ENCODE measurements at places on chromosomes 1 and 21.

DNA sequence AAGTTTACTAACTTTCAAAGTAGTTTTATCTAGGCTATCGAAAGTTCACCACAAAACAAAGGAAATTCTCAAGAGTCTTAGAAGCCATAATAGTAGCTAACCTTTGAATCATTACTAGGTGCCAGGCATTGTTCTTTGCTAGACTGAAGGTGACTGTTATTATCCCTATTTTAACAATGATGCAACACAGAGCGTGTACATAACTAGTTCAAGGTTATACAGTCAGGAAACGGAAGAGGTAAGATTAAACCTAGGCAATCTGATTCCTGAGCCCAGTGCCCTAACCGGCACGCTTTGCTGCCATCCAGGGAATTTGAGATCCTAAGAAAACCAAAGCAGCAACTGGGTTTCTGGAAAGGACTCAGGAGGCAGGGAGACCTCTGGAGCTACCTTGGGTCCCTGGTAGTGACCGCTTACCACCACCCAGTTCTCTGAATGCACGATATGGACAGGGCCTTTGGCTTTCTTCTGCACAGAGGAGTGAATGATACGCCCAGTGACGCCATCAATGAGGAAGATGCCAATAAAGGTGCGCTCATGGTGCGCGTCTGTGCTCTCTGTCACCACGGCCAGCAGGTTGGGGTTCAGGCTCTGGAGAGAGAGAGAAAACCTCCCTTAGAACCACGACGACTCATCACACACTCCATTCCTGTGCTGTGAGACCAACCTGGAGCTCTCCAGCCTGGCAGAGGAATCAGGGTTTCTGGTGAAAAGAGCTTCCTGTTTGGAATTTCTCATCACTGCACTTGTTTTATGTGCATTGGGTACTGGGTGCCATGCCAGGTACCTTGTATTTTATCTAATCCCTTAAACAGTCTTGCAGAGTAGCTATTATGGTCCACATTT, 13.1 kb upstream of the UBR4 start:
- DNase-seq, result no peak

DNA sequence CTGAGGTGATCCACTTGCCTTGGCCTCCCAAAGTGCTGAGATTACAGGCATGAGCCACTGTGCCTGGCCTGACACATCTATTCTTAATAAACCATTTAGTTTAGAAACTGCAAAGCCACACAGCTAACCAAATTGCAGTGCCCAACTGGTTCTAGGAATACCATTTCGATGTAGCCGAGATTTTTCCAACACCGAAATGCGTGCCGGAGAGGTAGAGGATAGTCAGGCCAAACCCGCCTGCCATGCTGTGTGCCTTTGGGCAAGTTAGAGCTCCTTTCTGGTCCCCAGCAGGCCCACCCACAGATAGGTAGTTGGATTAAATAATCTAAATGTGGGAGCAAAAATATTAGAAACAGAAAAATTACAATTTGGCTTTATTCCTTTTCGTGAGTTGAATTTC, 254.4 kb downstream of the FOXD2 start:
- DNase-seq, result no peak

- no peak for DNase-seq
Measured at GRCh38 chr1:53495633-53496345, 36.6 kb downstream of the DMRTB1 start.

DNA sequence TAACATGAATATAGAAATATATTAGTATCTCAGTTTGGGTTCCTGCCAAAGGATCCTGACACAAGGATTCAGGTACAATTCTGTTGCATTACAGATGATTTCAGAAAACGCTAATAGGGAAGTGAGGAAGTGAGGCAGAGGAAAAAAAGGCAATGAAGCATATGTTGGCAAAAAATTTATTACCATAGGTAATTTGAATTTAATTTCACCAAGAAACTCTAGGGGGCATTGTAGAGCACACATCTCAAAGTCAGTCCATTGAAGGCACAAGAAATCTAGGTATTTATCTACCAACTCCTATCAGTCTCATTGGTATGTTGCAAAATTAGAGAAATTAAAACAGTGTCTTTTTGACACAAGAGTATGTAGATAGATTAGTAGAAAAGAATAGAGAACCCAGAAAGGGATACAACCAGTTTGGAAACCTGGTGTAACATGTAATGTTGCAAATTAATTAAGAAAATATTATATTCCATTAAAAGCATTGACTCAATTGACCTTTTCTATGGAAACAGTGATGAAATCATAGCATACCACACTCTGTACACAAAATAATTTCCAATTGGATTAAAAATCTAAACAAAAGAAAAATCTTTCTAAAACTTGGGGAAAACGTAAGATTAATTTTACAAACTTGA, 104.9 kb upstream of the SNX7 start:
- no peak for DNase-seq

- no peak for DNase-seq
Measured at GRCh38 chr1:167776151-167776550, 54.4 kb downstream of the MPZL1 start.

- DNase-seq, result no peak
Measured at GRCh38 chr1:109991400-109991925, 6.9 kb downstream of the AHCYL1 start.

GRCh38 chr1:14262637-14263036, 335.8 kb upstream of the KAZN start:
- DNase-seq, result no peak

GRCh38 chr1:219066631-219067349, 106.9 kb upstream of the LYPLAL1 start:
- no peak for DNase-seq

DNA sequence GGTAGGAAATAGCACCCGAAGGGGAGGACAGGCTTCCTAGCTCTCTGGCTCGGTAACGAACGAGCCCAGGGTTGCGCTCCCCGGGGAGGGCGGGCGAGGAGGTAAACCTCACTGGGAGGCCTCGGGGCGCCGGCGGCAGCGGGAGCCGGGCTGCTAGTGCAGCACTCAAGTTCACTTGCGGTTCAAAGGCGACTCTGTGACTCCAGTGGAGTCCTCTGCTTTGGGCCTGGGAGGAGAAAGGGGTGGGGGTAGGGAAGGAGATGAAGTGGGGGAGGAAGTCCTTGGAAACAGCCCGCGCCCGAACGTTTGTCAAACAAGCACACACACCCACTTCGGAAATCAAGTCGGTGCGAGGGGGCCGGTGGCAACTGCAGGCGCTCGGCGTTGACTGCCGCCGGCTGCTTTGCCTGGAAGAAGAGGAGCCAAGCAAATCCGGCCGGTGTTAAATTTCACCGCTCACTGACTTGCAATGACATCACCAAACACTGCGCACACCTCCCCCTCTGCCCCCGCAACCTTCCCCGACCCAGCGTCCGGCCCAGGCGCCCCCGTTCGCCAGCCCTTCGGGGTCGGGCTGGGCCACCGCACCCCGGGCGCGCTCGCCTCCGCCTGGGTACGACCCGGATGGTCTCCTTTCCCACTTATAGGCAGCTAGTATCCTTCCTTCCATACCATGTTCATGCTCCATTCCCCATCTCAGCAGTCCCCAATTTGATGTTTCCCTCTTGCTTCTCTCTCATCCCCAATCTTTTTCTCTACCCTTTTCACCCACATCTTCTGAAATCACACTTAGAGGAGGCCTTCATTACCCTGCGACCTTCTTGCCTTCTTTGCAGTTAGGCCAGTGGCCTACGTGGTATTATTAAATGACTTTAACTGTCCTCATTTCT, at the start of gene COL24A1:
COL24A1 (minus strand) TSS at position 207 of the 890 bp plus-strand sequence. CDS start 376 bp downstream, outside the sequence.
- peak; percentile 29 for DNase-seq

DNA sequence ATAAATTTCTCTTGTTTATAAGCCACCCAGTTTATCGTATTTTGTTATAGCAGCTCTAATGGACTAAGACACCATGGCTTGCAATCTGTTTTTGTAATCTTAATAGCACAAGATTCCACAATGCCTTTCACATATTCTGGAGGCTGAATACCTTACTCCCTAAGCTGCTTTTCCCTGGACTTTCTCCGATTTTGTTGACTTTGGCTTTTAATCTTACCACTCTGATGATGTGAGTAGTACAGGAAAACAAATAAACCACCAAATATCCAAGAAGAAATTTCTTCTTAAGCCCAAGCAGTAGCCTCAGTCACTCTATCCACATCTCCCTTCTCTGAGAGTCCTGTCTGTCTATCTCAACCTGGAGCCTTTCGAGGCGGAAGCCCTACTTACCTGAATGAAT, 838.6 kb downstream of the LTN1 start:
- no peak for DNase-seq

- no peak for DNase-seq
Measured at GRCh38 chr1:231359113-231359512, 21.0 kb downstream of the SPRTN start.

DNA sequence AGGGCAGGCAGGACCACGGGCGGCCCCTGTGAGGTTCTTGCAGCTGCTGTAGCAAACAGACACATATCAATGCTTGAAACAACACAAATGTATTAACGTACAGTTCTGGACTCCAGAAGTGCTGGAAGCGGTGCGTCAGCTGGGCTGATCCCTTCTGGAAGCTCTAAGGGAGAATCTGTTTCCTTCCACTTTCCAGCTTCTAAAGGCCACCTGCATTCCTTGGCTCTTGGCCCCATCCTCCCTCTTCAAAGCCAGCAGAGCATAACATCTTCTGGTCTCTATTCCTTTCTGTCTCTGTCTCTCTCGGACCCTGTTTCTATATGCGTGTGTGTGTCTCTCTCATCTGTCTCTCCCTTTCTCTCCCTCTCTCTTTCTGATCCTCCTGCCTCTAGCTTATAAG, 102.3 kb downstream of the SPSB1 start:
- DNase-seq, result no peak

DNA sequence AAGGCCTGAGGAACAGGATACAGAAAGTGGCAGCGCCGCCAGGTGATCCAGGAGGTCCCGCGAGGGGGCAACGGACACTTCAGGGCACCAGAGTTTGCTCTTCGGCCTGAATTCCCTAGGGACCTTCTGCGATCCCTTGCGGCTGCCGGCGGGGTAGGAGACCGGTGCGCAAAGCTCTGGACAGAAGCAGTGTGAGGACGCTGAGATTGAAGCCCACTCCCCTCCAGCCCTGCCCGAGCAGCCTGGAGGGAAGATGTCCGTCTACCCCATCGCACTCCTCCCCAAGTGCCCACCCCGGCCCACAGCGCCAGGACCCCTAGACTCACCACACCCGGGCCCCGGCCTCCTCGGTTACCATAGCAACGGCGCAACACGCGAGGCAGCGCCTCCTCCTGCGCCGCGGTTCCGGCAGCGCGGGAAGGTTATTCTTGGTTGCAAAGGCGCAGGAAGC, at the start of gene ANKRD45:
ANKRD45 (minus strand) TSS at position 361 of the 451 bp plus-strand sequence. CDS start 10,433 bp downstream, outside the sequence.
- DNase-seq, result peak; percentile 36

GRCh38 chr1:3444736-3445135, 9.7 kb upstream of the ARHGEF16 start:
- DNase-seq, result no peak

- no peak for DNase-seq
Measured at GRCh38 chr1:55559161-55559611, 344.0 kb upstream of the USP24 start.

DNA sequence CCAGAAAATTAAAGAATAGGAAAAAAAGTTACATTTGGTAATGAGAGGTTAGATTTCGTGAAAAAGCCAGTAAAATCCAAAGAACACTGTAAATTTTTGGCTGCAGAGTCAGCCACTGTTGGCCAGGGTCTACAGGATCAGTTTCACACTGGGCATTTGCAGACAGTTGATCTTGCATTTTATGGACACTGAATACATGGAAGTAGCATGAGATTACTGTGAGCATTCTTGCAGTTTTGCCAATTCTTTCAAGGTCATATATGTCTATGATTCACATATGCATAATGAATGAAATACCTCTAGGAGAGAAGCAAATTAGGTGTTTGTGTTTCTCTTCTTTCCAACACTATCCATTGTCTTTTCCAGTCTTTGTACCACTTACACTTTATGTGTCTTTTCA, 200.8 kb upstream of the DPYD start:
- no peak for DNase-seq

DNA sequence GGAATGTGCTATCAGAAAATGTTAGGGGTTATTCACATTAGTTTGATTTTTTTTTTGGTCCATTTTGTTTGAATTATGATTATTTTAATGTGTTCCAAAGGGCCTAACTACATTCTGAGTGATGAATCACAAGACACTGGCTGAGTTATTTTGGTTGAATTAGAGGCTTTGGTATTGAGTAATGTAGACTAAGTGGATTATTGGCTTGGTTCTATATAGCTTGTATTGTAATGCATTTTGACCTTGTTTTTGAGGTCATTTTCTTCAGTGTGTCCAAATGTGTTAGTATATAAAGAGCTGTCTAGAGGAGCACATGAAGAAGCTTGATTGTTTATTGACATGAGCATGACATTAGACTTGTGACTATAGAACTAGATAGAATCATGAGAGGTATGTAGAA, 3.4 kb downstream of the ZNF326 start:
- no peak for DNase-seq

DNA sequence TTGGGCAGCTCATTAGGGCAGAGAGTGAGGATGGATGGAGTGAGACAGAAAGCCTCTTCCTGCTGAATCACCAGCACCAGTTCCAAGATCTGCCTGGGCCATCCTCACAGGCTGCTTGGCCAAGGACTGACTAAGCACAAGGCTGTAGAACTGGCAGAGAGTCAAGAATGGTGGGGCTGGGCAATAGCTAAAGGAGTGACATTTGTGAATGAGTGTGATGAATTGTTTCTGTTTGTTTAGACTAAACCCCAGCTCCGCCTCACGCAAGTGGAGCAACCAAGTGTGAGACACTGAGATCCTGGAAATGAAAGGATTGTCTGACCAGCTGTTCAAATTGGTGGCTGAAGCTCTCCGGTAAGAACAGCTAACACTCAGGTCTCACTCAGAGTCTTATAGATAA, 38.6 kb downstream of the BRINP2 start:
- no peak for DNase-seq

DNA sequence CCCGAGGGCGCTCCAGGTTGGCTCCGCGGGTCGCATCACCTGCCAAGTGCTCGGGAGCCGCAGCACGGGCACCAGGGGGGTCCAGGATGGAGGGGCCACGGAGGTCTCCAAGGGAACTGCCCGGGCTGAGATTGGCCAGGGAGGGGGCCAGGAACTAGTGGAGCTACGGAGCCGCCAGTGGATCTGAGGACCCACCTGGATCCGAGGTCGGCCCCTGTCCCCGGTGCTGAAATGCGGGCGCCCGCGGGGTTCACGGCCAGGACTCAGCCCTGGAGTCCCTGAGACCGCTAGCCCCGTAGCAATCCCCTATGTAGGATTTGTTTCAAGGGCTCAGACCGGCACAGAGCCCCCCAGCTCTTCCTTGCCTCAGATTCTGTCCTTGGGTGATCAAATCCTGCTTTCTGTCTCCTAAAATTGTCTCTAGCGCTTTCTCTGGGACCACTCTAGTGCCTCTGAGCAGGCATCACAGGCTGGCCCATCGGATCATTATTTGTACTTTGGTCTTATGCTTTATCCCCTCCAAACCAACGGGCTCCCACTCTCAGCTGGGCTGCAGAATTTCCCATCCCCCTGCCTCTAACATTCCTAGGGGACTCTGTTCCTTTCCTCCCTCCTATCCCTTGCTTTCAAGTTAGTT, 27.3 kb downstream of the KIAA2013 start:
- peak; percentile 40 for DNase-seq

- no peak for DNase-seq
Measured at GRCh38 chr21:17388226-17388625, 124.6 kb upstream of the CXADR start.

- no peak for DNase-seq
Measured at GRCh38 chr1:90707363-90707710, 9.8 kb downstream of the BARHL2 start.

GRCh38 chr1:213423041-213423440, 372.0 kb downstream of the RPS6KC1 start:
- DNase-seq, result no peak

- DNase-seq, result peak; percentile 44
Measured at GRCh38 chr1:39081271-39082009, 55.3 kb downstream of the NDUFS5 start.

GRCh38 chr1:197149340-197149739, 2.9 kb upstream of the ASPM start:
- no peak for DNase-seq

GRCh38 chr1:11519629-11520031, 40.7 kb downstream of the DISP3 start:
- no peak for DNase-seq

Measured in stimulated activated CD8-positive, alpha-beta memory T cell treated with anti-CD3 and anti-CD28 coated beads, Interleukin-4, amount 100 ng/mL, for 48 hours (primary cell).